ENCODE measurements at places on chromosomes 3 and 15.
A peak's percentile ranks its signal among the peaks of the same experiment; 100 is the strongest.

GRCh38 chr3:154538566-154539360, 108.8 kb upstream of the GPR149 start:
- DNase-seq = no peak

DNA sequence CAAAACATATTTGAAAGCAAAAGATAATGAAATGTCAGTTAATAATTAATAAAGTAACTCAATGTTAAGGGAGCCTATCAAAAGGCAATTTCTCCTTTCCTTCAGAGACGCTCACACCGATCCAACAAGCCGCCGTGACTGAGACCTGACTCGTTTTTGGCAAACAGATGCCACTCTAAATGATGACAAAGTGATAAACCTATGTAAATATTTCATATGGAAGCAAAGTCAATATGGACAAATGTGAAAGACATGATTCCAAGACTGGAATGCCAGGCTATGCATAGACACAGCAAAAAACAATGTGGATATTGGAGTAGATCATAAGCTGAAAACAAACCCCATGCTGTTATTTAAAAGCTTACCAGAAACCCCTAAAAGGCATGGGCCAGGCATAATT, 137.2 kb upstream of the SUCLG2 start:
- DNase-seq = no peak

DNA sequence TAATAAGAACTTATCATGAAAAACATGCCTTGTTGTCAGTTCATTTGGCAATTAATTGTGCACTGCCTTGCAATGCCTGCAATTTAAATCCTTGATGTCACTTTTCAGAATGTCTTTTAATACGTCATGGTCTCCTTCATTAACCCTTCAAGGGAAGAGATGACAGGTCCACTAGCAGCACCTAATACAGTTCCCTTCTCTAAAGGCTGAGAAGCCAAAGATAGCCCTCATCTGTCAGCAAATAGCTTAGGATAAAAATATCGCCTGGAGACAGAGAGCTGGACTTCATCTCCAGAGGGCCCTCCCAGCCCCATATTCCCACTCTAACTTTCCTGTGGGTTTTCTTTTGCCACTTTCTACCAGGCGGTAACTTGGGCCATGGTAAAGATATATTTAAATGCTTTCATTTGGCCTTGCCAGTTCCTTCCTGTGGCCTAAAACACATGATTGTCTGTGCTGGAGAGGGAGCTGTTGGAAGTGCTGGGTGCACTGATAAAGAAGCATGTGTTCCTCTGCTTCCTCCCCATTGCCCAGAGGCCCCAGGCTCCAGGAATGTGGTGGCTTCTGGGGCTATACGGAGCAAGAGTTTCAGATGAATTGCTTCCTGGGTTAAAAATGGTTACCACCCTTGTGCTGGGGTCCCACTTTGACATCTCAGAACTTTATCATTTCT, 76.3 kb upstream of the UMPS start:
- no peak for DNase-seq

- DNase-seq = no peak
These were observed 45.0 kb downstream of the ESYT3 start for GRCh38 chr3:138479438-138479863.

- DNase-seq = no peak
These were observed 18.8 kb downstream of the GNB4 start for GRCh38 chr3:179432451-179432850.

DNA sequence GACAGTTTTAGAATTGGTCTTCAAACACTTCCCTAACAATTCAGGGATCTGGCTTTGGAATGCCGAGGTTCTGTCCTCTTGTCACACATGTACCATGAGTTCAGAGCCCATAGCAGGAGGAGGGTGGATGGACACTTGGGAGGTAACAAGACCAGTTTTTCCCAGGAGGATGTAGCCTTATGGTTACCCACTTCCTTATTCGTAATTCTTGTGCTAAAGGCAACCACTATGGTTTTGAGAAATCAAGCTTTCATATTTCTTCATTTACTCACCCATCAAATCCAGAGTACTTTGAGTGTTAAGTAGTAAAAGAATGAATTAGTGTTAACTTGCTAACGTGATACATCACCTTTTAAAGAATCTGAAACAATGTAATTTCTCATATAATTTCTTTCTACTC, 479.6 kb upstream of the ALCAM start:
- no peak for DNase-seq

- peak; percentile 48 for DNase-seq
These were observed 78.6 kb downstream of the VGLL4 start for GRCh38 chr3:11565072-11565471.

DNA sequence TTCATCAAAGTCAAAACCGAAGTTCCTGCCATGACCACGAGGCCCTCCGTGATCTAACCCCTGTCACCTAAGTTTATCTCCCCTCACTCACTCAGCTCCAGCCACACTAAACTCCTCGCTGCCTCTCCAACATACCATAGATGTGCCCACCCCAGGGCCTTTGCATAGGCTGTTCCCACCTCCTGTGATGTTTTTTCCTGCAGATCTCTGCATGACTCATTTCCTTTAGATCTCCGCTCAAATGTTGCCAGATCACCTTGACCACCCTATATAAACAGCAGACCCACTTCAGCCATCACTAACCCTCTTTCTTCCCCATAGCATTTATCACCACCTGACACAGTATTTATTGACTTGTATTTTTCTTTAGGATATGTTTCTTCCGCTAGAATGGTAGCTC, 58.5 kb downstream of the HRH1 start:
- DNase-seq = no peak

- no peak for DNase-seq
These were observed 66.7 kb downstream of the C3orf80 start for GRCh38 chr3:160291909-160292299.

- no peak for DNase-seq
These were observed 25.2 kb downstream of the NMNAT3 start for GRCh38 chr3:139652561-139652960.

- DNase-seq = no peak
These were observed 676 bp downstream of the CNOT10 start for GRCh38 chr3:32685543-32686185.

DNA sequence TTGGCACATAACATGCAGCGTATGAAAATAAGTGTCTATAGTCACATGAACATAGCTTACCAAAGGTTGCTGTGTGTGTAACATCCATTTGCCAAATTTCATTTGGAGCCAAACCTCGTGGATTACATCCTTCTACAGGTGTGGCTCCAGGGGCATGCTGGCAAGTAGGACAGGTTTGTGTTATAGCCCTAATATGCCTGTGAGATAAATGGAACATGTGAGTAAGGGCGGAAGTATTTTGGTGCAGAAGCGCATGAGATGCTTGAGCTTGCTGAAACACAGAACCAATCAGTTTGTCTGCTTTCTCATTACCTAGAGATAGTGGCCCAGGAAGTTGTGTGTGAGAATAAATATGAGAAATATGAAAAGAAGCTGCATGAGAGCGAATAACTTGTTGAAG, 21.8 kb upstream of the XCR1 start:
- DNase-seq = no peak

- no peak for DNase-seq
These were observed 327.4 kb downstream of the NAALADL2 start for GRCh38 chr3:175186511-175186910.

DNA sequence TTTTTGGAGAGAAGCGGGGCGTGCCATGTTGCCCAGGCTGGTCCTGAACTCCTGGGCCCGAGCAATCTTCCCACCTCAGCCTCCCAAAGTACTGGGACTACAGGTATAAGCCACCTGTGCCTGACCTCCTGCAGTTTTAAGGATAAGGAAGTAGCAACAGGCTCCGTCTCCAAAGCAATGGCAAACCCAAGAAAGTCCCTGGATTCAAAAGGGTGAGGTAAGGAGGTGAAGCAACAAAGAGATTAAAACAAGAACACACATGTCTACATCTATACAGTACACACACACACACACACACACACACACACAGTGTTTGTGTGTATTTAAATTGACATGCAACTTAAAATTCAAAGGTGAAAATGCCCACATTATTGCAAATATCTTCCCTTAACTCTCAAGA, 58.9 kb downstream of the ABCC5 start:
- DNase-seq = no peak

DNA sequence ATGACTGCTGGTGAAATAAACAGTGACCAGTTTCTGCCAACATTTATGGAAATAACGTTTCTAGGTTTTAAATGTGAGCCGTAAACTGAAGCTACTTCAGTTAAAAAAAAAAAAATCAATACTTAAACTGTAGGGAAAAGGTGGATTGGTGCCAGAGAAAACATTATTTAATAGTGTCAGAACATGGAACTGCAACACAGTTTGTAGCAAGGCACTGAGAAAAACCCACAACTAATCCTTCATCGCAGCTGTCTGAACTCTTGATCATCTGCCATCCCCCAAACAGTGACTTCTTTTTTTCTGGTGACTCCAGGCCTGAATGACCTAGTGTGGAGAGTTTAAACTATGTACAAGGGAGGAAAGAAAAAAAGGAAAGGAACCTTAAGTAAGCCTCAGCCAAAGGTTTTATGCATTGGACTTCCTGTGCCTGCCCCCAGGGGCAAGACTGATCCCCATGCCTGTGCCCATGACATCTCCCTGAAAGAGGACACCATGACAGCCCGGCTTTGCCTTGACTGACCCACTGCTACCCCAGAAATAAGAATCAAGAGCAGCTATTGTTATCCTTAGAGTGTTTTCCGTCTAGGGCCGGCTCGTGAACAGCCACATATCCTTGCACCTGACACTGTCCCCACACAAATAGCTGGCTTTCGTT, 33.1 kb downstream of the CRTAP start:
- no peak for DNase-seq

- no peak for DNase-seq
These were observed 20.1 kb downstream of the CMSS1 start for GRCh38 chr3:99837715-99838114.

GRCh38 chr3:165195640-165196576, at the start of gene SLITRK3:
SLITRK3 (minus strand) TSS chr3:165196384; CDS start chr3:165190830, 5,554 bp downstream.
- no peak for DNase-seq

DNA sequence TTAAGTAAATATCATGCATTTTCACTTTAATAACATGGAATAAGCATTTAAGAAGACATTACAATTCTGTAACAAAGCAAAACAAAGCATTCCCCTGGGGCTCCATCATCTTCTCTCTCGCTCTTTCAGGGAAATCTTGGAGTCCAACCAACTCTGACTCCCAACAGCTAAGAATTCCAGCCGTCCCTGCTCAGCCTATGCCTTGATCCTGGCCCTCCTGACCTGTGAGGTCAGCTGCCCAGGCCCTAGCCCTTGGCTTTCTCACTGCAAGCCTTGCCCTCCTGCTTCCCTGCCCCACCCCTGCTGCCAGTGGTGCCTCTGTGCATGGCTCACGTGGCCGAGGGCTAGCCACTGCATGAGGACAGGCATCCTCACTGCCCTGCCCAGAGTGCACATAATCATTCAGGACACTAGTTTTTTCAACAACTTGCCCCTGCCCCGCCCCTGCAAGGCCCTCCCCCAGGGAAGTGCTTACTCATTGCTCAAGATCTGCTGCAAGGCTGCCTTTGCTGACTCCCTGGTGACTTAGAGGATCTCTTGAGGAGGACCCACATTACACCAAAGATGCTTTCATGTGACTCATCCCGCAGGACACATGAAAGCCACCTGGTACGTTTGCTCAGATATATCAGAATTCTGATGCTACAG, 37.6 kb downstream of the MTMR10 start:
- peak; percentile 14 for DNase-seq

- no peak for DNase-seq
These were observed 806.5 kb downstream of the IGSF11 start for GRCh38 chr3:118228151-118228550.

GRCh38 chr15:78209646-78210348, 24.6 kb downstream of the ACSBG1 start:
- peak; percentile 71 for DNase-seq

- DNase-seq = no peak
These were observed 105.8 kb downstream of the CBLB start for GRCh38 chr3:105762749-105763658.

GRCh38 chr3:100403362-100404249, 2.3 kb downstream of the LNP1 start:
- no peak for DNase-seq

GRCh38 chr15:34855893-34856292, 60.5 kb upstream of the ACTC1 start:
- DNase-seq = no peak

DNA sequence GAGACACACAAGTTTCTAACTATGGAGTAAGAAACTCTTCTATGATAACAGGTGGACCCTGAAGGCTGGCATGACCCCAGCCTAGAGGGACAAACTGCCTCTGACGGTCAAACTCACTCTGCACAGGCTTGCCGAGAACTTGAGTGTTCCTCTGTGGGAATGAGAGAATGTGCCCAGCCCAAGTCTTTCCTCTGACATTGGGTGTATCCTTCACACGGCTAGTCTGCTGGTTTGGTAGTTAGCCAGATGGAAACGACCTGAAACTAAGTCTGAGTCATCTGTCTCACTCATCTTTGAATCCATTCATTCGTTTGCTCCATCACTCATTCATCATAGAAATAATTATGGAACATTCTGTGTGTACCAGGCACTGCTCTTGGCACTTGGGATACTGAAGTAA, 198.4 kb downstream of the ATP10A start:
- DNase-seq = no peak

DNA sequence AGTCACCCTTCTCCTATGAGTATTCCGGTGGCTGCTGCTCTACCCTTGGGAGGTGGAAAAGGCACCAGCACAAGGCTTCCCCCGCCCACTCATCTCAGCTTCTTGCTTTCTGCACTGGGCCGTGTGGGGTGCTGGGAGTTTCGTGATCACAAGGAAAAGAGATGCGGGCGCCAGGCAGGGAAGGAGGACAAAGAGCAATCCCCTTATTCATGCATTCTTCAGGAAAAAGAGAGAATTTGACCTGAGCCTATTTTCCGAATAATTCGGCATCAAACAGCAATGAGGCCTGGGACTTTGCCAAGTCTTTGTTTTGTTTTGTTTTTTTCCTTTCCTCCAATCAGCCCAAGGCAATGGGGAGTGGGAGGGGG, 102.2 kb upstream of the LPP start:
- peak; percentile 64 for DNase-seq

- no peak for DNase-seq
These were observed 42.0 kb upstream of the SACM1L start for GRCh38 chr3:45647148-45647619.

GRCh38 chr3:116963802-116964201, 254.2 kb downstream of the TUSC7 start:
- DNase-seq = no peak

GRCh38 chr15:87764461-87765240, 491.9 kb downstream of the NTRK3 start:
- DNase-seq = no peak

DNA sequence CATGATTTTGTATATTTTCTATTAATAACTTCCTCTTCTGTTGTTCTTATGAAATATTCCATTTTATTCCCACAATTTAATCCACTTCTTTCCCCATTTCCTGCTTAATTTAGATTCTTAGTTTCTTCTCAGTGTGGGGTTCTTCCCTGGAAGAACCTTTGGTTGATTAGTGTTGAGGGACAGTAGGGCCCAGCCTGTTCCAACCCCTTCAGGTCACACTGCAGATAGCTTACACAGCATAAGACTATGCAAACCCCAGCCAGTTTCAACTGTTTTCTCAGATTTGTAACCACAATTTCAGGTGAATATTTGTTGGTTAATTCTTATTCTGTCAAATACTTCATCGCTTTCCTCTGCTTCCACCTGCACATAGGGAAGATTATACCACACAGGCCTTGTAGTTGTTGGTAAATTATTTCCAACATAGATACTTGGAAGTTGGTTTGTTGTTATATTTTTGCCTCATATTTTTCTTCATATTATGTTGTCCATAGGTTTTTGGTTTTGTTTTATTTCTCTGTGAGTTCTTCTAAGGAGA, 34.7 kb downstream of the AADACL2 start:
- DNase-seq = no peak
